ENCODE measurements at places on chromosomes 5 and 9.

DNA sequence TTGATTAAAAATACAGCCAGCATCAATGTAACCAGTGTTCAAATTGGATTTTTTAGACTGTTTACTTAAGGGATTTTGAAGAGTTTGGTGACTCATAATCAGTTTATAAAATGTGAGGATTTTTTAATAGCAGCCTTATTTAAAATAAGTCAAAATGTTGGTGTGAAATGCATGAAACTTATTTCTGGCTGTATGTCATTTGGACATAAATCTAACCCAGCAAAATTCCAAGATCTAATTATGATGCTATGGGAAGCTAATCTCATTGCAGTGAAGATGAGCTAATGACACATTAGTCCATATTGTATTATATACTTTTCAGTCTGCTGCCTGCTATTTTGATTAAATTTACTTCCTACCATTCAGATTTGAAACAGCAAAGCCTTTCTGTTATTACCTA lies 140.3 kb downstream of the AOPEP start:
- no peak for DNase-seq

GRCh38 chr9:78030553-78031443 lies 813 bp downstream of the GNAQ start:
- peak; percentile 39 for DNase-seq

GRCh38 chr5:124730381-124730780 lies 16.1 kb downstream of the ZNF608 start:
- no peak for DNase-seq

DNA sequence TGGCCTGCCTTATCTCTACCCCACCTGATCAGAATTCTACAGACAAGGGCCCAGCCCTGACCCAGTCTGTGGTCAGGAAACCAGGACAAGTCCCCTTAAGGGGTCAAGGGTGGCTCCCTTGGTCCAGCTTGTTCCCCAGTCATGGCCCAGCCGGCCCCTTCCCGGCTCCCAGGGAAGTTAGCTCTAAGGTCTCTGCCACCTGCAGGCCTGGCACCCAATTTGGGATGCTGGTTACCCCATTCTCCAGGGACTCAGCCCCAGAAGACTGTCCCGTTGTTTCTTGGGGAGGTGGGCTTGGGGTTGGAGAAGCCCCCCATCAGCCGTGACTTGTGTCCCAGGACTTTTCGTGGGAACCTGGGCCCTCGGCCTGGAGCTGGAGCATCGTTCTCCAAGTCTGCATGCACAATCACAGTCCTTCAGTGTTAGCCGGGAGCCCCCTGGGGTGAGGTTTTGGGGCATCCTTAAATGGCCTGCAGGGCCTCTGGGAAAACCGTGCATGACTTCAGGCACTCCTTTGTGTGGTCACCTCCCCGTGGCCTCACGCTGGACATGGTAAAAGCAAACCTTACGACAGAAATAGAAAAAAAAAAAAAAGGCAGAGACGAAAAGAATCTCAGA lies 150.8 kb upstream of the PHYKPL start:
- DNase-seq, result no peak

DNA sequence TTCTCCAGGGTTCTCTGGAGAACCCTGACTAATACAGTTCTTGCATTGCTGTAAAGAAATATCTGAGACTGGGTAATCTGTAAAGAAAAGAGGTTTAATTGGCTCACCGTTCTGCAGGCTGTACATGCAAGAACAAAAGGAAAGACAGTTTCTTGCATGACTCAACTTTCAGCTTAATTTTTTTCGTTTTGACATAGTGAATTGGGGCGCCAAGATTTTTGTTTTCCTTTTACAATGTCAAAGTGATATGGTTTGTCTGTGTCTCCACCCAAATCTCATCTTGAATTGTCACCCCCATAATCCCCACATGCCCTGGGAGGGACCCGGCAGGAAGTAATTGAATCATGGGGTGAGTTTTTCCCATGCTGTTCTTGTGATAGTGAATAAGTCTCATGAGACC lies 11.8 kb upstream of the CRHBP start:
- DNase-seq, result no peak

DNA sequence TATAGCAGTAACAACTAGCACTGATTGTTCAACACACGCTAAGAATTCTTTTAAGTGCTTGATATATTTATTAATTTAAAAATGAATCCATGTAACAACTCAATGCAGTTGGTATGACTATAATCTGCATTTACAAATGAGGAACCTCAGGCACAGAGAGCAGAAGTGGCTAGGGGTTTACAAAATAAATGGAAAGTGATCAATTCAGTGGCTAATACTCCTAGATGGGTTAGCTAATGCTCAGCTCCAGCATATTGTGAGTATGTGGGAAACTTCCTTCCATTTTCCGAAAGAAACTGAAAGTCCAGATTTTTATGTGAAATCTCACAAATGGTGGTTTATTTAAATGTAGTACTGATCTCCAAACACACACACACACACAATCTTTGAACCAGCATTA lies 128.0 kb downstream of the RFX3 start:
- no peak for DNase-seq

DNA sequence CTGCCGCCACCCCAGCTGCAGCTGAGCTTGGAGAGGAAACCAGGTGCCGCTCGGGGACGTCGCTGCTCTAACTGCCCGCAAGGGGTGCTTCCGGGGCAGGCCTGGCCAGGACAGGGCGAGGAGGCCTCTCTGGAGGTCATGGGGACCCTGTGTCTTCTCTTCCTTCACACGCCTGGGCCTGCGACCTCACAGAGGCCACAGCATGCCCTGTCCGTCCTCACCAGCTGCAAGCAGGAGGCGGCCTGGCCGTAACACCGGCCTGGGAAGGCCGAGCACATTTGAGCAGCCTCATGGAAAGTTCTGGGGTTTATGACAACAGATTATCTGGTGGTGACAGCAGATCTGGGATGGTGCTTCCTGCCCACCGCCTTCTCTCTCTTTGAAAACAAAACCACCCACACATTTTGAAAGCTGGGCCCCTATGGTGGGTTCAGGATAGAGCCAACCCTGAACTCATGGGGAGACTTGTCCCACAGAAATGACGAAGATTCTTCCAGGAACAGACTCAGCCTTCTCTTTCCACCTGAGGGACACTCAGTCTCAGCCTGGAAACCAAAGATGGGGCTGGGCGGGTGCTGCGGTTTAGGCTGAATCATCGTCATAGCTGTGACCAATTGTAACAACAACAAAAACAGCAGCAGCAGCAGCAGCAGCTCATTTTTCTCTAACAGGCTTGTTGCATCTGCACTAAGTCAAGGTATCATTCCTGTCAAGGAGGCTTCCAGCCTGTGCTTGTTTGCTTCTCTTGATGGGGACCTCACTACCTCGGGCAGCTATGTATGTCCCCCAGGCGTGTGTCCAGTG lies 99.6 kb upstream of the RAPGEF1 start:
- peak; percentile 9 for DNase-seq

DNA sequence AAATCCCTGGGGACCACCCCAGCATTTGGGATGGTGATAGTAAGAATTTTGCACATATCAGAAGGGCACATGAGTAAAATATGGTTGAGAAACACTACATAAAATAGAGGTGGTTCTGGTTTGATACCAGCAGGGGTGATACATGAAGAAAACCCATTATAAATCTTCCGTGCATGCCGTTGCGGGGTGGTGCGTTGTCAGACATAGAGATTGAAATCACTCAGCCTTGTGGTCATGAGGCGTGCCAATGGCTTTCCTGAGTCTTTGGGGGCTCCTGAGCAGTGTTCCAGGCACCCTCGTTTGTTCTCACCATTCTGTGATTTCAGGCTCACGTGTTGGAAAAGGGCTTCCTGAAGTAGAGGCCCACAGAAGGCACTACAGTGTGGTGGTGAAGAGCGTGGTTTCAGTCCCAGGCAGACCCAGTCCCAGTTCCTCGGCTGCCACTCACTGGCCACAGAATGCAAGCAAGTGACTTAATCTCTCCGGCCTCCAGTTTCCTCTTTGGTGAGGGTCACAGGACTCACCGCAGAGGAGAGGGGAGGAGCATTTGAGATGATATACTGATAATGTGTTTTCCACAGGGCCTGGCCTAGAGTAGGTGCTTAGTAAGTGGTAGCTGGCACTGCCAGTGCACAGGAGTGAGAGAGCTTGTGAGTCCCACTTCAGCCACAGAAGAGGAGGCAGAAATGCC lies 20.5 kb upstream of the GLRX start:
- no peak for DNase-seq

DNA sequence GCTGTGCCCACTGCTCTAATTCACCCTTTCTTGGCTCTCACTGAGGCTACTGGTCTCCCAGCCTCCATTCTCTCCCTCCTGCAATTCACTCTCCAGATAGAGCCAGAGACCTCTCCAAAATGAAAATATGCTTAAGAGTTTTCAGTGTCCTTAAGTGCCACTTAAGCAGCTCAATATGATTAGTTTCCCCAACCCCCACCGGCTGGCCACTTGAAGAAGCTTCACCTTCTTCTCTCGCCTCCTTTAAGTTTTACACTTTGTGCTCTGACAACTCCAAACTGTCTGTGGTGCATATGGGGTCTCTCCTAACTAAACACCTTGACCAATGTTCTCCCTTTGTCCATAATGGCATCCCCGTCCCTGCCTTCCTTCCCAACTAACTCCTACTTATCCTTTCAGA lies 53.4 kb downstream of the CDK5RAP2 start:
- DNase-seq, result no peak

DNA sequence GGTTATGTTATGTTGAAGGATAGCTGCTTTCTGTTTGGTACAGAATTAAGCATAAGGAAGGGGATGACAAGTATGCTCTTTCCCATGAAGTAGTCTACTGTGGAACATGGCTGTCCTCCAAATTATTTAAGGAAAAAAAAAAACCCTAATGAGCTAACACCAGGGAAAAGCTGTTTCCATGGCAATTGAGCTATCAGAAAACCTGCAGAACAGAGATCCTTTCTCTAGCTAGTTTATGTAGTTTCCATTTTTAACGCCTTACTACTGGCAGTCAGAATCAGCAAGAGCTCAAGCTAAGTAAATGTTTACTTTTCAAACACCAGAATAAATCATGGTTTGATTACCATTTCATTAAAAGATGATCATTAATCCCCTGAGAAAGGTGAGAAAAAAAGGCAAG lies 287.4 kb upstream of the TARS1 start:
- DNase-seq, result no peak

GRCh38 chr5:109045710-109046109 lies 298.0 kb downstream of the FER start:
- DNase-seq, result no peak

DNA sequence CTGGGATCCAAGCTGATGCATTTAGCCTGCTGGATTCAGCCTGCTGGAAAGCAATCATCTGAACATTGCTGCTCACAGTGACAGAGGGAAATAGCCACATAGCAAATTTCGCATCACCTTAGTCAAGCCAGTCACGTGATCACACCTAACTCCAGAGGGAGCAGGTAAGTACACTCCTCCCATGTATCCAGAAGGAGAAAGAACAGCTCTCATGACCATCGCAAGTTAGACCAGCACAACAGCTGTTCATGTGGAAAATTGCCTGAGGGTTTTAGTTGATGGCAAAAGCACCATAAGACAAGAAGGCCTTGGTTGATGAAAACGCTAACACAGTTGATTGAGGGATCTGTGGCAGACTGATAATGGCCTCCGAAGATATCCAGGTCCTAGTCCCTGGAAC lies 34.2 kb upstream of the MYO10 start:
- no peak for DNase-seq

DNA sequence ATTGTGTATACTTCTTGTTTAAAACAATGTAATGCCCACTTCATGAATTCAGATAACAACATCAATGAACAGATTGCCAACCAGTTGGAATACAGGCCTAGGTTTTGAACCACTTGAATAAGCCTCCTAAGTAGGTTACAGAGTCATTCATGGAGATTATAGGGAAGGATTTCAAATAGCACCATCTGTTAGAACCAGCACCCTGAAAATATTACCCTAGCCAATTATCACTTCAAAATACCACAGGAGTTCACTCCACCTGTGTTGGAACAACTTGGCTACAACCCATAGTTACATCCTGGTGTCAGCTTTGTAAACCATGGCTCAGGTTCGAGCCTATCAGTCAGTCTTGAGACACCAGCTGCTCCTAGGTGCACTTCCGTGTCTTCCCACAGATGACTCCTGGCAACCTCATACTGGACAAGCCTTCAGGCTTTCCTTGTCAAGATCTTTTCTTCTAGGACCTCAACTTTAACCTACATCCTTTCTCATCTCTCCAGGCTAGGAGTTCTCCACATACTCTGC lies 350.0 kb downstream of the DEPDC1B start:
- DNase-seq, result no peak

- DNase-seq, result no peak
Observed at GRCh38 chr9:121958530-121958929, 134.6 kb downstream of the TTLL11 start.

GRCh38 chr5:72785801-72786200 lies 30.7 kb upstream of the TNPO1 start:
- DNase-seq, result no peak

- no peak for DNase-seq
Observed at GRCh38 chr5:30846171-30846570, 347.3 kb upstream of the CDH6 start.

GRCh38 chr5:143008809-143009521 lies 238.8 kb downstream of the ARHGAP26 start:
- DNase-seq, result peak; percentile 78

GRCh38 chr9:14260101-14260500 lies 53.8 kb downstream of the NFIB start:
- no peak for DNase-seq

DNA sequence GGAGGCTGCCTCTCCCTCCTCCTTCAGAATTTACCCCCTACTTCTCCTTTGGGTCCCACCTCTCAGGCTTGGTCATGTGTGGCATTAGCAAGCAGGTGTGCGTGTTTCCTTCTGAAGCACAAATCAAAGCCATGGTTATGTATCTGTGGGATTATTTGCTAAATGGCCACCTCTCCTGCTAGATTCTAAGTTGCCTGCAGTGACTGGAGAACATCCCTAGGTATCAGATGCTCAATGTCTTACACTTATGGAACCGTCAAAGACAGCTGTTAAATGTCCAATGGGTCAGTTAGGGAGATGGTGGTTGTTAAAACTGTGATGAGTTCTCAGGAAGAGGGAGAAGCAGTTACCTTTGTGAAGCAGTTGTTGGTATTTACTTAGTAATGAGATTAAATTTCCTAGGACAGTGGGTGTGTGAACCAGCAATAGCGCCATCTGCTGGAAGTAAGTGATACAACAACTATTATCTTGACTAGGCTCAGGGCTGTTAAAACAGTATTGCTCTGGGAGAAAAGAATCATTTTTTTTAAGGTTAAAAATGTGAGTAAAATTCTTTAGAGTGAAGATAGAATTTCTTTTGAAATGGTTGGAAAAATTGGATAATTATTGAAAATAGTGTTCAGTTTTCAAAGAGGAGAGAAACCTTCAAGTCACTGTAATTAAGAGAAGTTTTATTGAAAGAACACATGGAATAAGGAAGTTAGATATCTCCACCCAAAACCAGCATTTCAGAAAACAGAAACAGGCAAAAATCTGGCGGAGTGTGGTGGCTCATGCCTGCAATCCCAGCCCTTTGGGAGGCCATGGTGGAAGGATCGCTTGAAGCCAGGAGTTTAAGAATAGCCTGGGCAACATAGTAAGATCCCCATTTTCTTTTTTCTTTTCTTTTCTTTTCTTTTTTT lies 71.3 kb downstream of the TMC1 start:
- DNase-seq, result peak; percentile 14
